ENCODE measurements at places on chromosomes 3 and 15. TPM values are rescaled to one million over a fixed set of nuclear protein-coding genes. Genes with fewer than 3 reads are reported as not detected.

The RPN1 gene
- 214 TPM for total RNA-seq

The SPESP1 gene
- 9.2 TPM for total RNA-seq

The RARRES1 gene
- 0.52 TPM for total RNA-seq

The EHHADH gene
- total RNA-seq: 9.0 TPM

The CLCN2 gene
- 10.7 TPM for total RNA-seq

The WDR93 gene
- not detected for total RNA-seq

The USP4 gene
- 19.0 TPM for total RNA-seq

The ENTPD3 gene
- total RNA-seq: 11.5 TPM

The RTP3 gene
- not detected for total RNA-seq

The ADAMTS17 gene
- total RNA-seq: 1.9 TPM

The NR1I2 gene
- total RNA-seq: not detected

The ZCWPW2 gene
- 0.17 TPM for total RNA-seq

The RASGRF1 gene
- 0.33 TPM for total RNA-seq

The GPR149 gene
- total RNA-seq: not detected

The CIAO2A gene
- 31.8 TPM for total RNA-seq

The ALS2CL gene
- total RNA-seq: 57.5 TPM

The AP3S2 gene
- total RNA-seq: 53.0 TPM

The ALDH1A2 gene
- total RNA-seq: 0.47 TPM

The ZBED2 gene
- 3.2 TPM for total RNA-seq

The BOC gene
- total RNA-seq: 49.7 TPM

The ESYT3 gene
- total RNA-seq: 1.6 TPM

The C15orf62 gene
- total RNA-seq: 0.21 TPM

The TRAIP gene
- total RNA-seq: 4.9 TPM

The HIGD2B gene
- not detected for total RNA-seq

The FBXW12 gene
- not detected for total RNA-seq

The MEIS2 gene
- 5.1 TPM for total RNA-seq

The SUSD5 gene
- total RNA-seq: 0.33 TPM

The GRIP2 gene
- 0.43 TPM for total RNA-seq

The CORO2B gene
- 3.2 TPM for total RNA-seq

The CASR gene
- not detected for total RNA-seq

The UBAP1L gene
- 2.3 TPM for total RNA-seq

The CRABP1 gene
- not detected for total RNA-seq
